Midbrain (tissue), 1 donor: ENCODE measurements at places on chromosomes 6 and 20.

DNA sequence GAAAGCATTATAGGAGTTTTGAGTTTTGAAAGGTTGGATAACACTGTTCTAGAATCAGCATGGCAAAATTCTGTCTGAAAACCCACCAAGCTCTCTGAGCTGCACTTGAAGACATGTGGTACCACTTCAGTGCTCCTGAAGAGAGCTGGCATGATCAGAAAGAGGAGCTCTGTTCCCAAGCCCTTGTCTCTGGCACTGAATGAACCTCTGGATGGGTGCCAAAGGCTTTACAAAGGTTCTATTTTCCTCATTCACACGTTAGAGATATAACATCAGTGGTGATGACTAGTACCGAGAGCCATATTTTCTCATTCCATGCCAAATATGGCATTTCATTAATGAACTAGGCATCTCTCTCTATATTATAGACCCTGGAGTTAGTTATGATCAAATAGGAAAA lies 301.8 kb upstream of the ID4 start:
- DNase-seq = no peak

DNA sequence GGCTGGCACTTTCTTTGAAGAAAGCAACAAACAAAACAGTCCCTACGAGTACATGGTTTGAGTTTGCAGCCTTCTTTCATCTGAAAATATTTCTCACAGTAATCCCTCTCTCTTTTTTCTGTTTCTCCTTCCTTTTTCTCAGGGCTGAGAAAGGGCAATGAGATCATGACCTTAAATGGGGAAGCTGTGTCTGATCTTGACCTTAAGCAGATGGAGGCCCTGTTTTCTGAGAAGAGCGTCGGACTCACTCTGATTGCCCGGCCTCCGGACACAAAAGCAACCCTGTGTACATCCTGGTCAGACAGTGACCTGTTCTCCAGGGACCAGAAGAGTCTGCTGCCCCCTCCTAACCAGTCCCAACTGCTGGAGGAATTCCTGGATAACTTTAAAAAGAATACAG lies 80.7 kb upstream of the CLDN20 start:
- no peak for DNase-seq

DNA sequence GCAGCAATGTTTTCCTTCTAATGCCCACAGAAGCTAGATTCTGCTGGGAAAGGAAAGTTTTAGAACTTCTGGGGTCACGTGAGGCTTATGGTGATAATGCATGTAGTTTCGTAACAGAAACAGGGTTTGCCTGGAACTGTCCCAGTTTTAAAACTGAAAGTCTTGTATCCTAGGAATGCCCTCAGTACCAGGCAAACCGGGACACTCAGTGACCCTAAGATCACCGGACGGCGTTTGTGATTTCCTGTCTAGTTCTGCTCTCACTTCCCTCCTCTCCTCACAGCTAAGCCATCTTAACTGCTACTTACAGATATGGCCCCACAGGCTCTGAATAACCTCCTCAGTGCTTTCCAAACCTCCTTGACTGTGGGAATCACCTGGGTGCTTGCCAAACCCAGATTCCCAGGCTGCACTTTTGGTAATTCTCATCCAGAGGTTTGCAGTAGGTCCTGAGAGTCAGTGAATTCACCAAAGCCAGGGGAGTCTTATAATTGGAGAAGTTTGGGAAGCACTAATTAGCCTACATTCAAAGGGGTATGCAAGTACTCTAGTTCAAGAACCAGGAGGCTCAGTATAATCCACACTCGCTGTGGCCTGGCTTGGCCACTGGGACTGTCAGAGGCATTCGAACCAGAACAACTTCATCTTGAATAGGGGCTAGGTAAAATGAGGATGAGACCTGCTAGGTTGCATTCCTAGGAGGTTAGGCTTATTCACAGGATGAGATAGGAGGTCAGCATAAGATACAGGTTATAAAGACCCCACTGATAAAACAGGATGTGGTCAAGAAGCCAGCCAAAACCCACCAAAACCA lies 231.6 kb upstream of the MYLIP start:
- no peak for DNase-seq

- no peak for DNase-seq
These were observed 22.6 kb downstream of the MAS1 start for GRCh38 chr6:159913375-159913774.

DNA sequence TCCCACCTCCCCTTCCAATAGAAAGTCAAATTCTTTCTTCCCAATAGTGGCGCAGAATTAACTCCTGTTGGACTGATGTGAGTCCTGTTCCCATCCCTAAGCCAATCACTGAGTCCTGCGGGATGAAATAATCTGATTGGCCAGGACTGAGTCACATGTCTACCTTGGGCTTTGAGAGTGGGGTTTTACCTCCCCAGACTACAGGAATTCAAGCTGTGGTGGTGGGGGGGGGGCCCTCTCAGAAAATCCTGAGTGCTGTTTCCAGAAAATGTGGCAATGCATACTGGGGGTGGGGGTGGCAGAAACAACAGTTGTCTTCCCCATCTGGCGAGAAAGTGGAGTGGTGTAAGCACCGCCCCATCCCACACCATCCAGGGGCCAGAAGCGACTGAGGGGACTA lies 65.7 kb downstream of the CTCFL start:
- no peak for DNase-seq

DNA sequence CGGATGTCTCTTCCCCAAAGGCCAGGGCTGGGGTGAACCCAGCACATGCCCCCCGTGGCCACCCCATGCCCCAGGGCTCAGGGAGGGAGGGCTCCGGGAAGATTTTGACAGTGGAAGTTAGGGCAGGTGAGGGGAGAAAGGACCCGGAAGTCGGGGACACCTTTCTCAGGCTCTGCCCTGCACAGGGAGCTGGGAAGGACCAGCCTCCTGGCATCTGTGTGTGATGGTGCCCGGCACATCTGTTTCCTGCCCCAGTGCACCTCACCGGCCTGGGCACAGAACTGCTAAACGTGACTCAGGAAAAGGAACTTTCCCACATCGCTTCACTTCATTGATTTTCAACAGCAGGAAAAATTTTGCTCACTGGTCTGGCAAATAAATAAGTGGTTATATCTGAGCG lies 141.1 kb upstream of the AFDN start:
- no peak for DNase-seq

DNA sequence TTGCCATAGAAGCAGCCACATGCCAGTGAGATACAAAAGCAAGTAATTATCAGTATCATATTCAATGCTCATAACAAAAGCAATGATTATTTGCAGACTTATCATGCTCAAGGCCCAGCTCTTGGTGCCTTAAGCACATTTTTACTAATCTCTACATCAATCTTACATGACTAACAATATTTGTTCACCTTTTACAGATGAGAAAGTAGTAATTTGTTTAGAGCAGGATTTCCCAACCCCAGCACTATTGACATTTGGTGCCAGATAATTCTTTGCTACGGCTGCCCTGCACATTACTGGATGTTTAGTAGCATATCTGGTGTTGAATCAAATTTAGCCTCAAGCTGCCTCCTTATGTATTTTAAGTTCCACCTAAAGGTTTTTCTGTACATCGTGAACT lies 19.0 kb upstream of the DOK5 start:
- DNase-seq = no peak

- no peak for DNase-seq
These were observed 20.9 kb upstream of the MCM3 start for GRCh38 chr6:52305411-52305810.

DNA sequence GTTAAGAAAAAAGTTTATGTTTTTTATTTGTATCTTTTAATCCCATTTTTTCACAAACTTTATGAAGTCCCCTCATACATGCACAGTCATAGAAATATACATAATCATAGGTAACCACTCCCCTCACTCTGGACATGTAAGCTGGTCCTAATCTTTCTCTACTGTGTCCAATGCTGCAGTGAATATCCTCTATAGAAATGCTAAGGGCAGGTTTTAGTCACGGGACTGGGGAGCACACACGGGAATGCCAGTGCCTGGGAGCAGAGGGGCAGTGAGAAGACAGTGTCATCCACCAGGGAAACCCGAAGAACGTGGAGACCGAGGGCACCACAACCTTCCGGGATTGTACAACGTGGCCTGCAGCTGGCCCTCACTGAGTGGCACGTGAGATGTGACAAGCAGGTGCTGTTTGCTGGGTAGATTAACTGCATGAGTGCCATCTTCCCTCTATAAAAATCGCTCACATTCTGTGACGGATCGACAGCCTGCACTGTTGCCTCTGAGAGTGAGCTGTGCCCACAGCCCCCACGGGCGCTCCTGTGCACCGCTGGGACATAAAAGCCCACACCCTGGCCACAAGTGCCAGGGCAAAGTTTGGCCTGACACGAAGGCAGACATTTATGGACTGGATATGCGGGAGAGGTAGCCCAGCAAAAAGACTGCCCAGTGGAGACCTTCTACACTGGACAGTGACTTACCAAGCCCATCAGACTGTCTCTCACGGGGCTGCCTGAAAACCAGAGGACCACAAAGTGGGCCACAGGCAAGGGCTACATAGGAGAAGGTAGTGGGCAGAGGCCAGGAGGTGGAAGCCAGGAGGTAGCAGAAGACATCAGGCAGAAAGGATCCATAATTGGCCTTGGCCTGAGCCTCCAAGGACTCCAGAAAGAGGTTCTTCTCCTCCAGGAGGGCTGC lies 63.2 kb downstream of the FGD2 start:
- no peak for DNase-seq

GRCh38 chr20:61042506-61043385 lies 209.3 kb upstream of the CDH4 start:
- DNase-seq = no peak

- no peak for DNase-seq
These were observed 27.2 kb downstream of the KCNQ2 start for GRCh38 chr20:63445075-63445734.

DNA sequence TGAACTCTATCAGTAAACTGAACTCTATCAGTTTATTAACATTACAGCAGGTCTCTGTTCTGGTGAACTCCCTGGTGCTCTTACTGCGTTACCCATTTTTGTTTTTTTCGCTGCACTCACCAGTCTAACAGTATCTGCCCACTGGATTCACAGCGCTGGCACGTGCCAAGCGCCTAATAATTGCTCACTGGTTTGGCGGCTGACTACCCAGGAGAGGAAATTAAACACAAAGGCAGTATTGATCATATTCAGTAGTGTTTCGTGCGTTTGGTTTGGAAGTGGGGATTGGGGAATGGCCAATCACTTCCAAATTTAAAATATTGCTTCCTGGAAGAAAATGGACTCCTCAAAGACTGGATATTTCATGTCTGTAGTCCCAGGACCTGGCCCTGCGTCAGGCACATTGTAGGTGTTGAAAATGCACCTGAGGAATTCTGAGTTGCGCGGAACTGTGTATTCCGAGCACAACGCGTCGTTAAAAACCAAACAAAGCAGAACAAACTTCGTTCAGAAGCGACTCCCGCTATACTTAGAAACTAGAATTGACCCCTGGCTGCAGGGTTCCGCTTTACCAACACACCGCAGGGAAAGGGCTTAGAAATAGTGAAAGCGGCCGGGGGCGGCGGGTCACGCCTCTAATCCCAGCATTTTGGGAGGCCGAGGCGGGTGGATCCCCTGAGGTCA lies 1.1 kb upstream of the RPS12 start:
- peak; percentile 66 for DNase-seq

DNA sequence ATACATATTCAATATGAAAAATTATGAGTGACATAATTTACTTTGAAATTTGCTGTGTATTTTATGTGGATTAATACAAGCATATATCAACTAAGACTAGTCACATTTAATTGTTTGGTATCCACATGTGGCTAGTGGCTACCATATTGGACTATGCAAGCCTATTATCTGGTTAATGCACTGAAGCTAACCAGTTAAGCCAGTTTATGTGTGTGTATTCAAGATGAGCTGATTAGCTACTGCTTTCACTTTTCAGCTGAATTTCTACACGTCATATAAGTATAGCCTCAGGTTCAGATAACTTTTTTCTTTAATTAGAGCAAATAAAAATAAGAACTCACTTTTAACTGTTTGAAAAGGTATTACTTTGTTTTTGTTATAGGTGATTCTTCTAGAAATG lies 903.7 kb downstream of the TFAP2A start:
- no peak for DNase-seq

DNA sequence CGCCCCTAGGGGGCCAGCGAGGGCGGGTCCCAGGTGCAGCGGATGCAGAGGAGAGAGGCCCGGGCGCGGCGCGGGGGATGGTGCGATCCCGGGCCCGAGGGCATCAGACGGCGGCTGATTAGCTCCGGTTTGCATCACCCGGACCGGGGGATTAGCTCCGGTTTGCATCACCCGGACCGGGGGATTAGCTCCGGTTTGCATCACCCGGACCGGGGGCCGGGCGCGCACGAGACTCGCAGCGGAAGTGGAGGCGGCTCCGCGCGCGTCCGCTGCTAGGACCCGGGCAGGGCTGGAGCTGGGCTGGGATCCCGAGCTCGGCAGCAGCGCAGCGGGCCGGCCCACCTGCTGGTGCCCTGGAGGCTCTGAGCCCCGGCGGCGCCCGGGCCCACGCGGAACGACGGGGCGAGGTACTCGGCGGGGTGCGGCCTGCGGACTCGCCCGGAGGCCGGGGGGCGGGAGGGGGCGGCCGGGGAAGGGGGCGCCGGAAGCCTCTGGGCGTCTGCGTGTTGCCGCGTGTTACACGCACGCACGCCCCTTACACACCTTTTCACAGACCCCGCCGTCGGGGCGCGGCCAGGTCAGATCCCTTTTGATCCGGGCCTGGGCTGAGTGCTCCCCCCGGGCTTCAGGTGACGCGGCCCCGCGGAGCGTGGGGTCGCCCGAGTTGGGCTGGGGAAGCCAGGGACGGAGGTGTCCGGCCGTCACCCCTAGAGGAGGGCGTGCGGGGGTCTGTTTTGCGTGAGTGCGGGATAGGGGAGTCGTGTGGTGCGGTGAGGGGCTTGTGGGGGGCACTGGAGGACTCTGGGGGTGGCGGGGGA lies 412 bp downstream of the TRIB3 start:
- no peak for DNase-seq

GRCh38 chr20:19213946-19214490 lies 1.6 kb downstream of the SLC24A3 start:
- DNase-seq = no peak

GRCh38 chr20:52965819-52966218 lies 6.3 kb upstream of the TSHZ2 start:
- DNase-seq = no peak

GRCh38 chr20:63574156-63574828 lies at the start of gene HELZ2:
HELZ2 (minus strand) TSS chr20:63574239; CDS start chr20:63572385, 1,854 bp downstream.
- peak; percentile 37 for DNase-seq

DNA sequence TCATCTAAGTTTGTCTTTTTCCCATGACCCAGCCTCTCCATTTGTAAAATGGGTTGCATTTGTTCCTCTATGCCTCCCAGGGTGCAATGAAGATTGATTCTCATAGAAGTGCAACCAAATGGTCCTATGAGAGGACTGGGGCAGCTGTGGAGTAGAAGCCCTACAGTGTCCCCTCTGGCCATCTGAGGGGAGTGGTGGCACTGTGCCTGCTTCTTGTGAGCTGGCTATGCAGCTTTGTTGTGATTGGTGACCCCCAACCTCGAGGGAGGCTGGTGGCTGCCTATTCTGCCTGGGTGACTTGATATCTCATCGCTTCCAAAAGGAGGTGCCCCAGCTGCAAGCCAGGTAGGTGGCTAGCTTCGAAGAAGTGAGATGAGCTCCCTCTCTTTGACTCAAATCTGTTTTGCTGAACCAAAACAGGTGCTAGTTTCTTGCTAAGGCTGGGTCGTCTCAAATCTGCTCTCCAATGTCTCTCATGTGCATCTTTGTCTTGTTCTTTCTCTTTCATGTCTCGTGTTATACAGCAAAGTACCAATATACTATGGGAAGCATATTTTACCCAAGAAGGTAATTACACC lies 33.9 kb downstream of the TXLNB start:
- no peak for DNase-seq
